ENCODE measurements at places on chromosomes 16 and 17.

DNA sequence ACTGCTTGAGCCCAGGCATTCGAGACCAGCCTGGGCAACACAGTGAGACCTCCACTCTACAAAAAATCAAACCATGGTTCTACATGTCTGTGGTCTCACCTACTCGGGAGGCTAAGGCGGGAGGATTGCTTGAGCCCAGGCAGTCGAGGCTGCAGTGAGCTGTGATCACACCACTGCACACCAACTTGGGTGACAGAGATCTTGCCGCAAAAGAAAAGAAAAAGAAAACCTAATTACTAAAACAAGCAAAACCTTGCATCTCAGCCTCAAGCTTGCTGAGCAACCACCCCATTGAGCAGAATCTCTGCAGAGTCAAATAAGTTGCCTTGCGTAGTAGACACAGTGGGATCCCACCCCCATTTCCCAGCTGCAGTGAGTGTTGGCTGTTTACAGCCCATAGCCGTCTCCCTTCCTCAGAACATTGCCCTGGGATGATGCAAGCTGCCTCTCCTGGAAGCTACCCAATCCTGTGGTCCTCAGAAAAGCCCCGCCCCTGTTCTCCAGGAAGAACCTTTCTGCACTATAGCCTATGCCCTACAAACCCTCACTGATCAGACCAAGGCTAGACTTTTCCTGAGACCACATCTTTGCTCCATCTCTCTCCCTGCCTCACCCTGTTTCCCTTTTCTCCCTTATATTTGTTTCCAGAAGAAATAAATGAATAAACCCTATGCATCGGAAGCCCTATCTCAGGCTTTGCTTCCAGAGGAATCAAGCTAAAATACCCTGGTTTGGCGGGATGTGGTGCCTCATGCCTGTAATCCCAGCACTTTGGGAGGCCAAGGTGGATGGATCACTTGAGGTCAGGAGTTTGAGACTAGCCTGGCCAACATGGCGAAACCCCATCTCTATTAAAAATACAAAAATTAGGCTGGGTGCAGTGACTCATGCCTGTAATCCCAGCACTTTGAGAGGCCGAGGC lies 16.7 kb upstream of the ERN2 start:
- no peak for DNase-seq

DNA sequence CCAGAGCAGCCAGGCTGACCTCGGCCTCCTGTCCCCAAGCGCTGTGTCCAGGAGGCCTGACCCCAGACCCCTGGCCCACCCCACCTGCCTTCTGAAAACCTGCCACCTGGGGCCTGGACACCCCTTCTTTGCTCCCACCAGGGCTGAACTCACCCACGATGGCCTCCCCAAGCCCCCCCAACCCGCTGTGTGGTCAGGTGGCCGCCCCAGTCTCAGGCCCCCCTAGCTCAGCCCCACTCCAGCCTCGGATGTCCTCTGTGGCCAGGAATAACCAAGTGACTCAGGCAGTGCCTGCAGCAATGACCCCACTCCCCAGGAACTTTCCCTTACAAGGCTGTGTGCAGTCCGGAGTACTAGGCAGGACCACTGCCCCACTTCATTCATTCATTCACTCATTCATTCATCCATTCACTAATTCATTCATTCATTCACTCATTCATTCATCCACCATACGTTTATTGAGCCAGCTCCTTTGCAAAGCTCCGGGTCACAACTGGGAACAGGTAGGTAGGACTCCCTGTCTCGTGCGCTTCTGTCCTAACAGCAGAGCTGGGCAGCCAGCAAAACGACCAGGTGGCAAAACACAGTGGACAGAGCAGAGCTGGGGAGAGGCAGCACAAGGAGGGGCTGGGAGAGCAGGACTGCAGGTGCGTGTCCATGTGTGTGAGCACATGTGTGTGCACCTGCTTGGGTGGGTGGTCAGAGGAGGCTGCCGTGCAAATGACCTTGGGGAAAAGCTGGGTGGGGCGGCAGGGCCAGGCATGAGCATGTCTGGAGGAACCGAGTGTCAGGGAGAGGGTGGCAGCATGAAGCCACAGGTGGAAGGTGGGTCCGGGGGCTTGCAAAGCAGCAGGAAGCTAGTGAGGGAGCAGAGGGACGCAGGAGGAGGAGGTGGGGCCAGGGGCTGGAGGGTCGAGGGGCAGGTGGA lies 75.8 kb upstream of the CBX4 start:
- peak; percentile 22 for DNase-seq

DNA sequence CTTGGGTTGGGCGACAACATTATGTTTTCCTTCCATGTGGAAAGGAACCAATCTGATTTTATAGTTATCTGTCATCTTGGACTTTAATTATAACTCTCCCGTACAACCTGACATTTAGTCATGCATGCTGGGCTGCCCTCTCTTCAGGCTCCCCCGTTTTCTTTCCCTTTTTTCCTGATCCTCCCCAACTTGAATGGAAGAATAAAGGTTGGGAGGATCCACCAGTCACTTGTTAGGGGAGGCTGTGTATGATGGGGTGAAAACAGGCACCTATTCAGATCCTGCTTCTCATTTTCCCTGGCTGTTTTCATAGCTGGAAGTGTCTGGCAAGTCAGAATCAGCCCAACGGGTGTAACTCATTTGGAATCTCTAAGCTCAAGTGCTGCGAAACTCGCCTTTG lies 267.2 kb upstream of the SALL1 start:
- DNase-seq, result no peak

GRCh38 chr17:50564916-50565315 lies 4.4 kb downstream of the CACNA1G start:
- no peak for DNase-seq

DNA sequence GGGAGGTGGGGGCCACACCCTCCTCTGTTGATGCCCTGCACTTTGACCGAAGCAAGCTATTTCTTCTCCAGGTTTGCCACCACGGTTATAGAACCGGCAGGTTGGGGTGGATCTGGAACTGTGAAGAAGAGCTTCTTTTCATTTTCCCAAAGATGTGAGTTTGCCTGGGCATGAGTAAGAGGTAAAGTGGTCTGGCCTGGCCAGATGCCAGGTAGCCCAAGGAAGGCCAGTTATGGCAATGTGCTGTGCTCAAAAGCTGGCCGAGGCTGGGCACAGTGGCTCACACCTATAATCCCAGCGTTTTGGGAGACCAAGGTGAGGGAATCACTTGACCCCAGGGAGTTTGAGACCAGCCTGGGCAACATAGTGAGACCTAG lies 18.7 kb downstream of the ATP6V0D1 start:
- DNase-seq, result no peak

GRCh38 chr17:45287526-45288500 lies 25.9 kb upstream of the SPATA32 start:
- no peak for DNase-seq

- DNase-seq, result no peak
Observed at GRCh38 chr17:74951680-74952421, 16.2 kb downstream of the OTOP3 start.

- no peak for DNase-seq
Observed at GRCh38 chr16:11084876-11085485, 140.6 kb downstream of the CLEC16A start.

DNA sequence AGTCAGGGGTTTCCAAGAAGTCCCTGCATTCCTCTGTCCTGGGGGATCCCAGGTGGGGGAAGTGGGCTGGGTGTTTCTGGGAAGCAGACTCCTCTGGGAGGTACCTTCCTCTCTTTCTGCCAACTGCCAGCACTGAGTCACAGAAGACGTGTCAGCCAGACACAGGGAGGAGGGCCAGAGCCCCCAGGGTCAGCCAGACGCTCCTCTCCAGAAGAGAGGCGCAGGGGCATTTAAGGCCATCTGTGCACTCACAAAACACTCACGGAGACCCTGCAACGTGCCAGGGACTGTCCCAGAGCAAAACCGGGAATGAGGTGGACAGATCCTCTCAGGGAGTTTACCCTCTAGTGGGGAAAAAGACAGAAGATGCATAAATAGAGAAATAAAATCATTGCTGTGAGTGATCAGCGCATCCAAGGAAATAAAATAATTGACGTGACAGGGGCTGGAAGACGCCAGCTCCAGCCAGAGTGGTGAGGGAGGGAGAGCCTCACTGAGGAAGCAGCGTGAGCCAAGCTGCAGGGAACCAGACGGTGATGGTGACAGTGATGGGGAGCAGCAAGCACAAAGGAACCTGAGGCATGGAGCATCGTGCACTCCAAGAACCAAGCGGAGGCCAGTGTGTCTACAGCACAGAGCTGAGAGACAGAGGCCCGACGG lies 105.4 kb downstream of the ZNF423 start:
- no peak for DNase-seq

- no peak for DNase-seq
Observed at GRCh38 chr17:73833775-73834488, 189.7 kb upstream of the SDK2 start.

GRCh38 chr17:62193249-62193648 lies 128.2 kb upstream of the MED13 start:
- no peak for DNase-seq

DNA sequence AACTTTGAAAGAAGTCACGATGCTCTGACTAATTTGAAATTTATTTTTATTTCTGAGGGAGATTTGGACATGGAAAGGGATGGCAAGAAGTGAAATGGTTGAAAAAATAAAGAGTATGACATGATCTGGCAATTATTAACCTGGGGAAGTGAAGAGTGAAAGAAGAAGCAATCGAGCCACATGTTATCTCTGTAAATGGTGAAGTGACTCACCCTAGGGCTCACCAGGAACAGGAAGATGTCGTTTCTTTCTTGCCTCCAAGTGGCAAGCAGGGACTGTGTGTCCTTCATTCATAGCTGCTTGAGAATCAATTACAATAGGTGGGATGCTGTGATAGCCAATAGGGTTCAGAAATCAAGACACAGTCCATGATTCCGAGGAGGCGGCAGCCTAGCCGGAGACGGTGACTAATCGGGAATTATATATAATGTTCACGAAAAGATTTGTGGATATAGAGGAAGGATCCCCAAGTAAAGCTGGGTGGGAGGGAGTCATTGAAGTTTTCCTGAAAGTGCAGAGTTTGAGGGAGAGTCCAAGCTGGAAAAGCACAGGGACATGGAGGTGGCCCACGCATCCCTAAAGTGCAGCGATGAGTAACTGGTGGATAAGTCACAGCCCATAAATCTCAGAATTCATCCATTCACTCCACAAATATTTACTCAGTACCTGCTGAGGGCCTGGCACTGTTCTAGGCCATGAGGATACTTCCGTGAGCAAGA lies 18.2 kb upstream of the KRT20 start:
- DNase-seq, result no peak

DNA sequence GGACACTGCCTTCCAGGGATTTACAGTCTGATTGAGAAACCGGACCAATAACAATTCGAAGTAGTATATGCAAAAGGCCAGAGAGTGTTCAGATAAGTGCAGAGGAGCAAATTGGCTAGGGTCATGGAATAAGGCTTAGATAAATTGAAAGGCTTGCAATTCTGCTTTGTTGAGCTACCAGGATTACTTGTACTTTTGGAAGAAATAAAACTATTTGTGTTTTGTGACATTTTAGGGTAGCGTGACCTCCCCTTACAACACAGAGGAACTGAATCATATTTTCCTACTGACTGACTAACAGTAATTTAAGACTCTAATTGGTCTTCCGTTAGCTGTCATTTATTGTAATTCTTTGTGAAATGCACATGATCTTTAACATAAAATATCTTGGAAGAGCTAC lies 104.7 kb downstream of the PITPNC1 start:
- no peak for DNase-seq

DNA sequence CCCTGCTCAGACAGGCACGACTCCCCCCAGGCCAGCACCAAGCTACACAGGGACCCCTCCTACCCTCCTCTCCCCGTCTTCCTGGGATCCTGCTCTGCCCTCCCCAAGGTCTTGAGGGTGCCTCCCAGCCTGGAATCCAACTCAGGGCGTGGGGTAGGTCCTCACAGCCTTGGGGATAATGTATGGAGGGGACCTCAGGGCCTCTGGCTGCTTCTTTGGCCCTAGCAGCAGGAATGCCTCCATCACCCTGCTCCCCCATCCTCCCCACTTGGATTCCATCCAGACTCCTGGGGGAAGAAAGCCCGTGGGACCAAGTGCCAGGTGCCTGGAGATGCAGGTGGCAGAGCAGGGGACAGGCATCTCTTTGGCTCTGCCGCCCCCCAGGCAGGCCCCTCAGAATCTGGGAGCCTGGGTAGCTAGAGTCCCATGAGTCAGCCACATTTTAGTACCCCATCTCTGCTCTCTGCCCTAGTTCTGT lies 10.7 kb upstream of the STAC2 start:
- DNase-seq, result no peak

DNA sequence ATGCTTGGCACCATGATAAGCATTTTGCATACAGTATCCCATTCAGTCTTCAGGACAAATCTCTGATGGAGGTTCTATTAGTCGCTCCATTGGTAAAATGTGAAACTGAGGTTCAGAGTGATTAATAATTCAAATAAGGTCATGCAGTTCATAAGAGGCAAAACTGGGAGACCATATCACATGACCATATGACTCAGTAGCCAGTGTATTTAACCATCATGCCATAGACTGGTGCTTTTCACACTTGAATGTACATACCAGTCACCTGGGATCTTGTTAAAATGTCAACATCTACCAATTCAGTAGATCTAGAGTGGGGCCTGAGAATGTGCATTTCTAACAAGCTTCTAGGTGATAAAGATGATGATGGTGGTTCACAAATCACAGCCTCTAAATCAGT lies 4.3 kb downstream of the ACSM3 start:
- DNase-seq, result no peak

DNA sequence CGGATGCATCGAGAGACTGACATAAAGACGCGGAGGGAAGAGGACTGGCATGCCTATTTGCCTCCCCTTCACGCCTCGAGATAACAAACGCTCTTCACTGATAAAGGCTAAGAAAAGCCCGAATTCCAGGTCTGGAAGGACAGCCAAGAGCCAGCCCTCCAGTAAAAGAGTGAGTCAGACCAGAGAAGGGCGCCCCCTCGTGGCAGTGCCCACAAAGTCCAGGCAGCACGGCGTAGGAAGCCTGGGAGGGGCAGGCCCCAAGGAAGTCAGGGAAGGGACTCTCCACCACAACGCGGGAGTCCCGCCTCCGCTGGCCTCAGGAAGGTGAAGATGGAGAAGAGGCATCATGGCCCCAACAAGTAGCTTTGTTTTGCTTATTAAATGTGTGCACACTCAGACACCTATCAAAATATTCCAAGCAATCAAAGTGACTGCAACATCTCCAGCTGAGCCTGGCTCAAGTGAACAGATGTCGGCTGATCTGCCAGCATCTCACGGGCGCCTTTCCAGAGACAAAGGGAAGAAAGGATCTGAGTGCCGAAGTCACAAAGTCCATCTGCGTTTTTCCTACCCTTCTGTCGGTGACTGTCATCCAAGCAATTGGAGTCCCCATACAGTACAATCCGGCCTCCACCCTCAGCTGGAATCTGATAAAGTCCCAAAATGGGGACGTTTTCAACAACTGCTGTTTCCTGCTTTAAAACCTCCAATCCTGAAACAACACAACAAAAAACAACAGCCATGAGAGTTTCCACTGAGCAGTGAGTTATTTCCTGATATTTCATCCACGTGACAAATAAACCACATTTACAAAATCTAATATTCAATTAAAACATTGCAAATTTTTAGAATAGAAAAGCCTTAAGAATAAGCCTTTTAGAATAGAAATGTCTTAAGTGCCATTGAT lies 20.4 kb upstream of the SLC38A8 start:
- DNase-seq, result no peak
